ENCODE measurements at places on chromosomes 13 and 19. TPM values are rescaled to one million over a fixed set of nuclear protein-coding genes. Genes with fewer than 3 reads are reported as not detected.

CLDN10 gene
- not detected for total RNA-seq

OR4F17 gene
- total RNA-seq: not detected

ZNF653 gene
- total RNA-seq: 3.6 TPM

KCNJ14 gene
- 0.65 TPM for total RNA-seq

GSX1 gene
- total RNA-seq: not detected

ZNF726 gene
- 2.8 TPM for total RNA-seq

TMEM145 gene
- not detected for total RNA-seq

RYR1 gene
- 0.65 TPM for total RNA-seq

KLK10 gene
- total RNA-seq: not detected

HSH2D gene
- not detected for total RNA-seq

ACP7 gene
- total RNA-seq: not detected

KLK15 gene
- not detected for total RNA-seq

PLVAP gene
- total RNA-seq: not detected

METTL21C gene
- total RNA-seq: 0.11 TPM

VAV1 gene
- not detected for total RNA-seq

ZNF844 gene
- 19.8 TPM for total RNA-seq

KCNC3 gene
- not detected for total RNA-seq
